Heart left ventricle (tissue), 16 donors: ENCODE measurements at places on chromosomes 16 and 17. TPM values are rescaled to one million over a fixed set of nuclear protein-coding genes. Genes with fewer than 3 reads are reported as not detected.

Gene SCNN1B
- 0.27 TPM for total RNA-seq

Gene BCL6B
- total RNA-seq = 24.2 TPM

Gene WFDC1
- 1.7 TPM for total RNA-seq

Gene SSTR5
- 20.1 TPM for total RNA-seq

Gene ACE
- 16.5 TPM for total RNA-seq

Gene NLRC5
- total RNA-seq = 20.5 TPM

Gene CFAP97D1
- total RNA-seq = not detected

Gene MT1F
- total RNA-seq = 1.3 TPM

Gene PCYT2
- total RNA-seq = 49.7 TPM
